ENCODE measurements at places on chromosomes 6 and 20.

DNA sequence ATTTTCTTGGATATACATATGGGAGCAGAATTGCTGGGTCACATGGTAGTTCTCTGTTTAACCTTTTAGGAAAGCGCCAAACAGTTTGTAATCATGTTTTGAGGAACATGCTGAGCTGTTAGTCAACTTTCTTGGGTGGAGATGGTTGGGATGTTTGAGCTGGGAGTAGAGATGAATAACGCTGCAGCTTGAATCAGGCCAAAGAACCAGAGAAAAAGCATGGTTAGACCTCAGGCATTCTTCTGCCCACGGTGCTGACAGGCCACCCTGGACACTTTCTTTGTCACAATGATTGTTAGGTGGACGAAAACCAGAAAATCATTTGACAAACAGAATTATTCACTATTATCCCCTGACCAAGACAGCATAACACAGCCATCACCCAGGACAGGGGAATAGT is 66.8 kb downstream of the PRDM1 start:
- peak; percentile 41 for DNase-seq

- no peak for DNase-seq
Measured at GRCh38 chr6:67802771-67803170, 832.3 kb upstream of the ADGRB3 start.

GRCh38 chr6:119105282-119105681 is 26.8 kb upstream of the FAM184A start:
- peak; percentile 57 for DNase-seq

- DNase-seq = no peak
Measured at GRCh38 chr6:15058200-15059061, 187.4 kb upstream of the JARID2 start.

- no peak for DNase-seq
Measured at GRCh38 chr20:57468523-57469417, 56.2 kb downstream of the CTCFL start.

DNA sequence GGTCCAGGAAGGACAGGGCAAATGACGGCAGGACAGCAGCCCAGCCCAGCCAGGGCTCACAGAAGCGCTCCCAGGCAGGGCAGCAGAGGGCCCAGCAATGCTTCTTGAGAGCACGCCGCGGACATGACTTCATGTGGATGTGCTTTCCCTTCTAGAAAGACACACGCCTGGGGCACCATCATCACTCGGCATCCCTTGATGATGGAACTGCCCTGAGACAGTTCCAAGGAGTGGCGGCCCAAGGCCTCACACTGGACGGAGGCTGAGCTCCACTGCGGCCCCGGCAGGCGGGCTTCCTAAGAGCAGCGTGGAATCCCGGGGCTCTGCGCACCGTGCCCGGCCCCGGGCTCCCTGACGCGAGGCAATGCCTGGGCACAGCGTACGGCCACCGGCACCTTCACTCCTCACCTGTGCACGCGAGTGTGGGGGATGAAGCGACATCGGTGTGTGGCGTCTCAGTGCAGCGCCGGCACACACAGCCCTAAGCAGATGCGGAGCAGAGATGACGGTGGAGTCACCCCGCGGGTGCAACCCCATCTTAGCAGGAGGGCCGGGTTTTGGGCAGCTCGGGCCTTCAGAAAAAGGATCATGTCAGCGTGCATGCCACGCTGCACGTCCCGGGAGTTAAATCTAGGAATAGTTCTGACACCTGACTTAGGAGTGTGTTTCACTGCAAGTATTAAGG is 86.6 kb downstream of the THBS2 start:
- DNase-seq = no peak

- no peak for DNase-seq
Measured at GRCh38 chr6:109036574-109037294, 57.9 kb downstream of the SESN1 start.

- DNase-seq = no peak
Measured at GRCh38 chr6:138769102-138769676, 4.4 kb upstream of the CCDC28A start.

GRCh38 chr20:22675341-22675740 is 91.0 kb upstream of the FOXA2 start:
- DNase-seq = no peak

DNA sequence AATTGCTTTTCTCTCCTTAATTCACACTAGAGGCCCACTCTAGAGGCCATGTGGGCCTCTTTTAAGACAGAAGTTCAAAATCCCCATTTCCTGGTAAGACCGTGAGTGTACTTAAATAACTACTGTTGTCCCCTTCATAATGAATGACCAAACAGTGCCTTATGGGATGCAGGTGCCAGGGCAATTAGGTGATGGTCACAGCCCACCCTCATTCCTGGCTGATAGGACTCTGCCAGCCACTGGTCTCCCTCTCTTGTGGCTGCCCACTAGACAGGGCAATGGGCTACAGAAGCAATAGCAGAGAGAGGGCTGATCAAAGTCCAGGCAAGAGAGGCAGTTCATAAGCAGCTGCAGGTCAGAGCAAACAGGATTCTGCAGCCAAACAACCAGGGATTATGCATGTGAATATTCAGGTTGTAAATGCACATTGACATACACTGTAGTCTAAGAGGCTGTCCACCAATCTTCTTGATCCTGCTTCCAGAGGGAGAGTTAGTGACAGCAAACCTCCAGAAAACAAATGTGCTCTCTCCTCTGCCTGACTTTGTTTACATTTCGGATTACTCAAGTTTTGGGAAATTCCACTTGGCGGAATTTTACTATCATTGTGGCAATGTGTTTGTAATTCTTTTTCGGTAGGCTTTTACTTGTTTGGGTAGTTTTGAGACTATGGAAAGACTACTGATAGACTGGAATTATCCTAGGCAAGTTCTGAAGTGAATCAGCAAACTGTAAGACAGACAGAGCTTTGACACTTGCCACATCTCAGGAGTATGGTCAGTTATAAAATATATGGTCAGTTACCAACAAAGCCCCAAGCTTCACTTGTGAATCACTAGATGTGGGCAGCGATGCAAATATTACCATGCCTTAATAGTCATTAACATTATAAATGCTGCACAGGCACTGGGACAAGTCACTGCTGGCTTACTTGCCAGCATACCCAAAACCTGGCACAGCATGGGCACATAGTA is 12.8 kb downstream of the PTPRK start:
- no peak for DNase-seq

GRCh38 chr6:44286747-44287146 is 16.5 kb downstream of the TMEM151B start:
- no peak for DNase-seq

- no peak for DNase-seq
Measured at GRCh38 chr6:147217840-147218404, 13.7 kb downstream of the STXBP5 start.

GRCh38 chr20:47677635-47678453 is 107.4 kb downstream of the SULF2 start:
- peak; percentile 47 for DNase-seq

- DNase-seq = no peak
Measured at GRCh38 chr6:131433927-131434326, 139.1 kb upstream of the ARG1 start.

DNA sequence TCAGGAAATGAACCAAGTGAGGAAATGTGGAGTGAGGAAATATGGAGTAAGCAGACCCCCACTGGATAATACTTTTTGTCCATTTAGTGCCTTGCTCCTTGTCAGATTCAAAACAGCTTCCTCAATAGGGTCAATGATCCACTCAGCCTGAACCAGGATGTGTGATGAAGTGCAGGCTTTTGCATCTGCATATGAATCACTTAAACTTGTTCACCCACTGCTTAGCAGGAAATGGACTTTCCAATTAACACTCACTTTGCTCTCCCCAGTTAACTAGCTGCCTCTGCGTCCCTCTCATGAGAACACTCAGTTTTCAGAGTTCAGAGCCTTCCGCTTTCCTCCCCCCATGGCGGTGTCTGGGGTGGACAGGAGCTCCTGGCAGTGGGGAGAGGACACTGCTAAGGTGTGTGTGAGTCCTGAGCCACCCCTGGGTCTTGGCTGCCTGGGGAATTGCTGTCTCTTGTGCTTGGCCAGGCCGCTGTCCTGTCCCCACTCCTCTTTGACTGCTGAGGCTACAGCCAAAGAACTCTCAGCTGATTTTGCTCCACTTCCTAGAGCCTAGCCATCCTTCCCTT is 621.8 kb downstream of the CDH26 start:
- no peak for DNase-seq

DNA sequence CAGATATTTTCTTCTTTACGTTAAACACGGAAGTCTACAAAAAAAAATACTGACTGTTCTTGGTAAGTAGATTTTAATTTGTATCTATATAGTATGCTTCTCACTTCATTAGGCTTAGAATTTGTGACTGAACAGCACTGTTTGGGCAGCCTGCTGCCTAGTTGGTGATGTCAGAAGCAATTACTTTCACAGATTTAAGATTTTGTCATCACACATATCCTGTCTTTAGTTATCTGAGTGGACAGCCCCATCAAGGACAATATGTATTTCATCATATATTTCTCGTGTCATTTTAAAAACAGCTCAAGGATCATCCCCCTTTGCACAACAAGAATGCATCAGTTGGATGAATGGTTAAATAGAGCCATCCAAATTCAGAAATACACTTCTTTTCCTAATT is 338.4 kb upstream of the CITED2 start:
- no peak for DNase-seq

DNA sequence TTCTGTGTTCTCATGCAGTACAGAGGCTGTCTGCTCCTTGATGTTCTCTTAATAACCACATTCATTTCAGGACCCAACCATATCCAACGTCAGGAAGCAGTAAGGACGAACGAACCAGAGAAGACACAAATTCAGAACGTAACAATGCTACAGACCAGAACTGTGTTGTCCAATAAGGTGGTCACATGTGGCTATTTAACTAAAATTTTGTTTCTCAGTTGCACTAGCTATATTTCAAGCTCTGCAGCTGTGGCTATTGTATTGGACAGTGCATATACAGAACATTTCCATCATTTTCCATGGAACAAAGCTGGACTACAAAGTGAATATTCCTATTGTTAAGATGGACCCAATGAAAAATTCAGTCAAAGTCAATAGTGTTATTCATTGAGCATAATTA is 27.0 kb downstream of the MAP7 start:
- no peak for DNase-seq

DNA sequence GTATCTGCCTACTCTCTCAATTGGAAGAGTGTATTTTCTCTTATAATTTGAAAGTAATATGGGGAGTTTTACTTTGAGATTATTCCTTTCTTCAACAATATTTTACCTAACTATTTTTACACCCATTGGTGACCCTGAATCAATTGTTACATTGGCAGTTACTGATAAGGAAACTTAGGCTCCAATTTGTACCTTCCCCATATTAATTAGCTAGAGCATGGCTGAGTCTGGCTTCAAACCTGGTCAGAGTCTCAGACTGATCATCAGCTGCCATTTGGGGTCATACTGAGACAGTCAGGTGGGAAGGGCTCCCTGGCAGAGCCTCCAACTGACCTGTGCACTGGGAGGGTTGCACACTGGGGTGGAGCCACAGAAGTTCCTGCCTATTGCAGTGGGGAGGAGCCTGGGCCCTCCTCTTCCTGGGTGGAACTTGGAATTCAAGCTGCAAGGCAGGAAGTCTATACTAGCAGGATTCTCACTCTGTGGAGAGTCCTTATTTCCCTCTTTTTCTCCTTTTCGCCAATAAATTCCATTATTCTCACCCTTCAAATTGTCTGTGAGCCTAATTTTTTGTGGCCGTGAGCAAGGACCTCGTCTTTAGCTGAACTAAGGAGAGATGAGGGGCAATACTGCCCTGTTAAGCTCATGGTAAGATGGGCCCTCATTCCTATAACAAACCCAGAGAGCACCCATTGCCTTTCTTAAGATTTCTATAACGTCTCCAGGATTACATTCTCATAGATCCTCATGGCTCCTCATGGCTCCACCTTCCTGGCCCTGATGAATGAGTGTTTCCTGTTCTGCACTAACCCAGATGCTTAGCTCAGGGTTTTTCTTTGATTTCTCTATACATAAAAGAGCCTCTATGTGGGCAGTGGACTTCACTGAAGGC is 285.1 kb downstream of the ADGB start:
- DNase-seq = no peak

- DNase-seq = no peak
Measured at GRCh38 chr6:136401749-136402148, 112.1 kb upstream of the BCLAF1 start.

DNA sequence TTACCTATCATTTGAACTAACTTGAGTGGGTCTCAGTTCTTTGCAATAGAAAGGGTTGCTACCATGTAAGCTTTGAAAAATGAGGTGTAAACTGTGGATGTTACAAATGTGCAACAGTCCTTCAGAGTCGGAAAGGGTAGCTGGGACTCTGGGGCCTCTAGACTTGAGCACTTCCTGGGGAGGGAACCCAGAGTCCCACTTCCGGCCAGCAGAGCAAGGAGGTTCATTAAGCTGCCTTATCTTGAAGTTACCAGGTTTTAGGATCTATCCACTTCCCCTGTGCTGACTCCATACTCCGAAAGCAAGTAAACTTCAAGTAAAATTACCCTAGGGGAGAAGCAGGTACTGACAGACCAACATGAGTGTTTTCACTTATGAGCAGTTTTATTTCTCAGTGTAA is 9.4 kb downstream of the TRIM10 start:
- no peak for DNase-seq

DNA sequence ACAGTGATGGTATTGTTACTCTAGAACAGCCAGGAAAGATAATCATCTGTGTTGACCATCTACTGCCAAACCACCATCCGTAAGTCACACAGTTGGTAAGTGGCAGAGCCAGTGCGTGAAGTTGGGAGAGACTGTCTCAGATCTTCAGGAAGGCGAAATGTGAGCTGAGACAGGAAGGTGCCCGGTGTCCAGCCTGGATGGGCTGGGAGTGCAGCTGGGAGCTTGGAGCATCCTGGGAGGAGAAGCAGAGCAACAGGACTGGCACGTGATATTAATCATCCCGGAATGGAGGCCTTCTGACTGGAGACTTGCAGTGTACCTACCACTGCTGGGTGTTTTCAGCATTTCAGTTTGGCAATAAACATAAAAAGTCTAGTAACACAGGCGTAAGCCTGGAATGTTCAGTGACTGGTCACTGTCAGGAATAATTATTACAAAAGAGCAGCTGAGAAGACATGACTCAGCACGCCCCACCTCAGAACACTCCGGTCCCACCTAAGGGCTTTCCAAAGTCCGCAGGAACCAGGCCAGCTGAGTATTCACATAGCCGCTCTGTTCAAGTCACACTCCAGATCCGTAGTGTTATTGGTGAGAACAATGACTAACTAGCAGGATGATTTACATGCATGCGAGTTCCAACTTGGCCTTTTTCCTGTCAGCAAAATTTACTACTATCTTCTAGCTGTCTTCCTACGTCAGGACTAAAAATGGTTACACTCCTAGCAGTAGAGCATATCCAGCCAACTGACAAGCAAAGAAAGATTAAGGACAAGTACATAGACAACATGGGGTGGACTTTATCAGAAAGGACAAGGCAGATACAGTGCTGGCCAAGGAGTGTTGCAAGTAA is 45.1 kb upstream of the PNRC1 start:
- peak; percentile 93 for DNase-seq

DNA sequence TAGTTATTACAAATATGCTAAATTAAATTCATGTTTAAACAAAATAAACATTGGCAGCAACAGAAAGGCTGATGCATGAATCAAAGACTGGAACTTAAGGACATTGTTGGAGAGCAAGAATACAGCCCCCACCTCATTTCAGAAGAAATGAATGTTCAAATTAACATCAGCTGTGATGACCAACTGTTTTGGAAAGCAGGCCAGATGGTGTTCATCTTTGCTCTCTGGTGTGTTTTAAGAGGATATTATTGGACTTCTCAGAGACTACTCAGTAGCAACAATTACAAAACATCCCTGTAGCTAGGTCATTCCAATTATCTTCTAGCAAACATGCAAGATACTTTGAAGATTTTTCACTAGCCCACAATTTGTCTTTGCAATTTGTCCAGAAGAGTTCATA is 118.6 kb upstream of the DOK5 start:
- DNase-seq = no peak
